GOT3 (cell line): ENCODE measurements at places on chromosomes 1 and 21.

DNA sequence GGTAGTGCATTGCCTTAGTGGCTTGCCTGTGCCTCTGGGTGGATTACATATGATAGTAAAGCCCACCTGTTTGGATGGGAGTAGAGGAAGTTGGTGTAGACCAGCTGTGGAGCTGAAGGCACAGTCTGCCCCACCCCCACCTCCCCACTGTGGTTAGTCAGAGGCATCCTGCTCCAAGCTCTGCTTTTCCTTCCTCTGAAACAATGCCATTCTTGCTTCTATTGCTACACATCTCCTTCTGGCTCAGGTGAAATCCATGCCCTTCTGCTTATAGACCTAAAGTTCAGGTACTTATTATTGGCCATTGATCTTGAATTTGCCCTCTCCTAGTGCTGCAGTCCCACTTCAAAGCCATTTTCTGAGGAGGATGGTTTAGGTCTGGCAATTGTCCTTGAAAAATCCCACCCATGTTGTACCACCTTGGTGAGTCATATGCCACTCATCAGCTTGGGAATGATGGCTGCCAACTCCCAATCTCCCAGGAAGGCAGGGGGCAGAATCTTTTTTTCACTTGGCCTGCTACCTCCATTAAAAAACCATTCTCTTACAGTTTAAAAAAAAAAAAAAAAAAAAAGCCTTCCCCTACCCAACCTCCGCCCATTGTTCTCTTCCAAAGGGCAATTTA lies 6.7 kb upstream of the TXLNA start:
- DNase-seq: no peak

DNA sequence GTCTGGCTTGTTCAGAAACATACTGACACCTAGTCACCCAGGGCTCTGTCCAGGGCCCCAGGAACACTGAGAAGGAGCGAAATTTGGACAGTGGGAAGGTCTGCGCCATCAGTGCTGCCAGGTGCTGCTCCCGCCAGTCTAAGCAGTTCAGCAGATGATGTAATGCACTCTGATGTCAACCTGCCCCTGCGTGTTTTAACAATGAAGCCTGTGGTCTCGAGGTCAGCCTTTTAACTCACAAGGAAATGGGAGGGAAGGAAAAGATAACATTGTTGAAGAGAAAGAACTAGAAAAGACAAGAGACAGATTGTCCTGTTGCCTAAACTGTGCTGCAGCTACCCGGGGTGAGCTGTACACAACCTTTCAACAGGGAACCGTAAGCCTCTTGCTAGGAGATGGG lies 126.6 kb upstream of the IFFO2 start:
- DNase-seq: no peak

- DNase-seq: no peak
Measured at GRCh38 chr1:101261623-101262022, 24.8 kb downstream of the S1PR1 start.

GRCh38 chr1:44380666-44381177 lies 24.3 kb upstream of the RNF220 start:
- no peak for DNase-seq

- DNase-seq: no peak
Measured at GRCh38 chr21:44925378-44925755, 4.7 kb upstream of the ITGB2 start.

GRCh38 chr1:223739366-223740037 lies 27.2 kb downstream of the CAPN2 start:
- DNase-seq: no peak

DNA sequence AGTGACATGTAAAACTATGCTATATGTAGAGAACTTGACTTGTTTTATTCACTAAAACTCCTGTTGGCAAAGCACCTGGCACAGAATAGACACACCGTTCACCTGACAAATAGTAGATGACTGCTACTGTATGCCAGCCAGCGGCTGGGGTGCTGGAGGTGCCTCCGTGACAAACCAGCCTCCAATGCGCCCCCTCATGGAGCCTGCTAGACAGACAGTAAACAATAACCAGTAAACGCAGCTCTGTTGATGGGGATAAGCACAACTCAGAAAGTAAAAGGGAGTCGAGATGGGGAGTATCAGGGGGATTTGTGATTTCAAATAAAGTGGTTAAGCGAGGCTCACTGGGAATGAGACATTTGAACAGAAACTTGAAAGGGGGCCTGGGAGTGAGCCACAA lies 107.2 kb downstream of the PRDM2 start:
- DNase-seq: no peak

GRCh38 chr1:54218883-54219687 lies 19.1 kb downstream of the MRPL37 start:
- no peak for DNase-seq

- DNase-seq: no peak
Measured at GRCh38 chr1:8586438-8586837, 231.0 kb downstream of the RERE start.

DNA sequence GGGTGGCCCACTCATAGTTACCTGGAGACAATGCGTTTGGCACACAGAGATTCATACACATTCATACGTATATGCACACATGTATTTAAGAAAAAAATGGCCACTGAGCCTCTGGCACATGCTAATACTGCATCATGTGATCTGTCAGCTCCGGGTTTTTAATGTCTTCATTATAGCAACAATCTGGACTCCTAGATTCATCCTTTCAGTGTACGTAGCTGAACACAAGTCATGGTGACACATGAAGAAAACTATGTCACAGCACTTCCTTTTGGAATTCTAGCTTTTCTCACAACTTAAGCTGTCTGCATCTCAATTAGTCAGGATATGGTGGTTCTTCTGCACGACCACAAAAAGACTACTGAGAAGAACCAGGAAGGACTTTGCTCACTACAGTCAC lies 24.7 kb downstream of the HSF2BP start:
- no peak for DNase-seq

DNA sequence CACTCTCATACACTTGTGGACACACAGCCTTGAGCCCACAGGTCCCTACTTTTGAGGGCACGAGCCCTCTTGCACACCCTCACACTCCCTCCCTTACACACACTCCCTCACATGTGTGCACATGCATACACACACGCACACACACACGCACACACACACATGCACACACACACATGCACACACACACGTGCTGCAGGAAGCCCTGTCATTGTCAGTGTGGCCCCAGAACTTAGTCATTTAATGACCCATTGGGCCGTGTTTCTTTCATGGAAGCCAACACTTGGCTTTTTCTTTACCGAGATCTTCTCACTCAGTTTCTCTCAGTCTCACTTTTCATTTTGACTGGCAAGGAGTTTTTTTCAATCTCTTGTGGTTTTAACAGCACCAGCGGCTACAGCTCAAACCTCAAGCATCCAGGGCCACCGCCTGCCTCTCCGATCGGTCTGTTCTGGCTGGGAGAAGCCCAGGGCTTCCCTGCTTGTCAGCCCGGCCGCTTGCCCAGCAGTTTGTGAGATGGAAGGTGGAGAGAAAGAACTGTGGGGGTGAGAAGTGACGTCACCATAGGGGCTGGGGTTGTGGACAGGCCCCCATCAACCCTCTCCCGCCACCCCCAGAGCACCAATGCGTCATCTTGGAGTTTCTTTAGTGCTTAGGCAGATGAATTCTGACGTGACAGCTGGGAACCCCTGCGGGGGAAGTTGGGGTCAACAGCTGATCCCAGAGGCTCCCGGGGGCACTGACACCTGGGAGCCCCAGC lies 15.8 kb upstream of the TNFRSF8 start:
- DNase-seq: no peak

GRCh38 chr1:74205266-74205665 lies 7.2 kb downstream of the FPGT start:
- no peak for DNase-seq

DNA sequence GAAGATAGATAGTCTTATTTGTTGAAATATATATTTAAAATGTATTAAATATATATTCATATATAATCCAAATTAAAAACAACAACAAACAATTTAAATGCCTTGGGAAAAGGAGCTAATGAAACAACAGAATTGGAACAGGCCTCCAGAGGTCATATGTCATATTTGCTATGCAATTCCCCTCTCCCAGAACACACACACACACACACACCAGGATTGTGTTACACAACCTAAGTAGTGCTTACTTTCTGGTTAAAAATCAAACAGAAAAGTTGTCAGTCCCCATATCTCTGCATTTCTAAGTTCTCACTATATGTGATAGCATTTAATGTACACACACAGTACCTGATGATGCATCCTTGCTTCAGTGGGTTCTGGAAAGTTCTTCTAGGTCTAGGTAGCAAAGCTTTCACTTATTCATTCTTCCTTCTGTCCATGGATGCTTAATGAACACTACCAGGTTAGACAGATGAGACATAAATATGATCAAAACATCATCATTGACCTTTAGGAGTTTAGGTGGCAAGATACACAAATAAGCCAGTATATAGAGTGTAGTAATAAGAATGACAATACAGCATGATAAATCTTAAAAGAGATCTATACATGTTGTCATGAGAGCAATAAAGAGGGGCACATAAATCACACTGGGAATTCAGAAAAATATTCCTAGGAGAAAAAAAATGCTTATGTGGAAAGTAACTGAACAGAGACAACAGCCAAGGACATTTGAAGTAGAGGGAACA lies 662.8 kb downstream of the PTPRC start:
- no peak for DNase-seq

GRCh38 chr1:6287431-6287886 lies 26.6 kb upstream of the GPR153 start:
- no peak for DNase-seq

GRCh38 chr1:9351654-9352271 lies 59.1 kb downstream of the SPSB1 start:
- DNase-seq: no peak

DNA sequence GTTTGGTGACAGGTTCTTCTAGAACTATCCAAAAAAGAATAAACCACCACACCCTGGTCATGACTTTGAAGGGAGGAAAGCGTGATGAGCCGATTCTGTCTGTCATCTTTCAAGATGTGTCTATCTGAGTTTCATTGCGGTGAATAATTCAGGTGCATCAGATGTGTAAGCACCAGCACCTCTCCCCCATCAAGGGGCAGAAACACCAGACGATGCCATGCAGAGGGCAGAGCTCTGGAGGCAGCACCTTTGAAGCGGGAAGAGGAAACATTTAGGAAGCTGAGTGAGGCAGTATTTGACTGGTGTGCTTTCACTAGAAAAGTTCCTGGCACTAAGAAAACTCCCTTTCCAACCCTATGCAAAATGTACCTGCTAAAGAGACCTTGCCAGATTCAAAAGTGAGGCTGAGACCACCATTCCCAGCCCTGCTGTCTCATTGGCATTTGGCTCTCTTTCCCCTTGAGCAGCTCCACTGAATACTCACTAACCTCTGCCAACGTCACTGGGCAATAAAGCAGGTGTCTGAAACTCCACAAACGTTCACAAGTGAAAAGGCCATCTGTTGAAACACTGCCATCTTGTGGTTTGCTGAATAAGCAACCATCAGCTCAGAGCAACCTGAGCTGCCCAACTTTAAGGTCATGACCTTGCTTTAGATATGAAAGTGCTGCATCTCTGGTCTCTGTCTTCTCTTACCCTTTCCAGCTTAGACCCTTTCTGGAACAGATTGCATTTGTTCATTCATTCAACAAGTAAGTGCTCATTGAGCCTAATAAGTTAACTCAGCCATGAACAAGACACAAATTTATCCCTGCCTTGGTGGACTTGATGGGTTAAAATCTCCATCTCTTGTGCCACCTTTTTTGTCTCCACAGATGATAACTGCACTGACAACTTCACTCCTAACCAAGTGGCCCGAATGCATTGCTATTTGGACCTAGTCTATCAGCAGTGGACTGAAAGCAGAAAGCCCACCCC lies 228.6 kb downstream of the PAPPA2 start:
- no peak for DNase-seq

GRCh38 chr1:14519976-14520375 lies 78.5 kb upstream of the KAZN start:
- DNase-seq: no peak

- no peak for DNase-seq
Measured at GRCh38 chr1:165580931-165581871, 37.4 kb downstream of the LRRC52 start.

GRCh38 chr1:223258751-223259198 lies 105.2 kb downstream of the SUSD4 start:
- DNase-seq: no peak

DNA sequence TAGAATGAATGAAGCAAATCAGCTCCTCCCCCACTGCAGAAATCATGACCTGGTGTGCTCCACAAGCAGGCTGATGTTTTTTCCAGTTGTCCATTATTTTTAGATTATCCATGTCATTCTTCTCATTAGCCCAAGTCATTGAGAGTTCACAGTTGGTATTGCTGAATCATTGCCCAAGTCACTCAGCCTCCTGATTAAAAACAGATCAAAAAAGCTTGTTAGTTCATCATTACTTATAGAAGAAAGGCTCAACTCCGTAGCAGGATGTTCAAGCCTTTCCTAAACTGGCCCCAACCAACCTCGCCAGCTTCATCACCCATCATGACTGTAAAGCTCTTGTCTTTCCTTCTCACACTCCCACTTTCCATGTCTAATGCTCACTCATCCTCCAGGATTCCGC lies 161.3 kb upstream of the CTTNBP2NL start:
- DNase-seq: no peak

DNA sequence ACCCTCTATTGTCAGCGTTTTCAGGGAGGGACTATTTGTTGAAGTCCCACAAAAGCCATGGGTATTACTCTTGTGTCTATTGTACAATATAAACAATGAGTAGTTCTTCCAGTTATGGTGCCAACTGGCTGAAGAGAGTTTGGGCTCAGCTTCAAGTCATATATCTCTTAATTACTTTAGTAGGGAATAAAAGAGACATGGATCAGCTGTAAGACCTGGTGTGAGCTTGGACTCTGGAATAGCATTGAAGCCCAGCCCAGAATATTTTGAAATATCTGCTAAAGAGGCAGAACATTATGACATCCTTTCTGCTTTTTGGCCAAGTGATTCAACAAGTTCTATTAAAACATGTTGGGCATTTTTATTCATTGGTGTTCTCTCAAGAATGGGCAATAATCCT lies 224.9 kb downstream of the BACH1 start:
- DNase-seq: no peak

DNA sequence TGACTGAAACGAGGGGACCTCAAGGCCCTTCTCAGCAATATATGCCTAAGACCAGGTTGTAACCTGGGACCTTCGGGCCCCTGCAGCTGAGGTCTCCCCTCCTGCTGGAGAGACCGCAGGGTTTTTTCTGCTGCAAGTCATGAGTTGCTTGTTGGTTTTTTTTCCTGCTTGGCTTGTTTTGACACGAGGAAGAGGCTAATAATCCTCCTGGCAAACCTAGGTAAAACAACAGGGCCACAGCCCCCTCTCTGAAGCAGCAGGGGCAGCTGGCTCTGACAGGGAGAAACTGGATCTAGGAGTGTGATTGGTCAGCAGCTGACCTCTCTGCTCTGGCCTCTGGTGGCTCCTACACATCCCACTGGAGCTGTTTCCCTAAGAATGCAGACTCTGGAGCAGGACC lies 69.0 kb downstream of the CD34 start:
- no peak for DNase-seq
